ENCODE measurements at places on chromosomes 2 and 18.

GRCh38 chr2:17756668-17757067 lies 2.7 kb downstream of the GEN1 start:
- DNase-seq, result no peak

DNA sequence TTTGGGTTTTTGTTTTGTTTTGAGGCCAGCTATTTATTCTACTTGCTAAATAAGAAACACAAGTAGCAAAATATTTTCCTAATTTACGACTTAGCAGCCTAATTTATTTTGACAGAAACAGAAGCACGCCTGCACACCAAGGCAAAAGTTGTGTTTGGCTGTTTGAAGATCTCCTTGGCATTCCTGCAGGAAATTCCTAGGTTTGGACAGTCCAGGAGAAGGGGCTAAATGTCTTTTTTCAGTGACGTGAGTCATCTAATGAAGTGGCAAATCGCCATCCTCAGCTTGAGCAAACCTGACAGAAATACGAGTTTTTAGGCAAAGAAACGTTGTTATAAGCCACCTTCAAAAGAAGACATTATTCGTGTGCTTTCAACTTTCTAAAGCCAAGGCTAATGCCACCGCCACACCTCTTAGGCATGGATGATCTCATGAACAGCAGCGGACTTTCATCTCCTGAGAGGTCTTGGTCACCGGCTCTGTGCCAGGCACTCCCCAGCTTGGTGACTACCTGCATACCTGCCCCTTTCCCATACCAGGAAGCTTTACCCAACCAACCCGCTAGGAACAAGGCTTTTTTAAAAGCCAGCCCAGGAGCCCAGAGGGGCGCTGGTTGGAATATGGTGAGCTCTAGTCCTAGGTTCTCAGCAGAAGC lies 30.9 kb downstream of the STK39 start:
- no peak for DNase-seq

DNA sequence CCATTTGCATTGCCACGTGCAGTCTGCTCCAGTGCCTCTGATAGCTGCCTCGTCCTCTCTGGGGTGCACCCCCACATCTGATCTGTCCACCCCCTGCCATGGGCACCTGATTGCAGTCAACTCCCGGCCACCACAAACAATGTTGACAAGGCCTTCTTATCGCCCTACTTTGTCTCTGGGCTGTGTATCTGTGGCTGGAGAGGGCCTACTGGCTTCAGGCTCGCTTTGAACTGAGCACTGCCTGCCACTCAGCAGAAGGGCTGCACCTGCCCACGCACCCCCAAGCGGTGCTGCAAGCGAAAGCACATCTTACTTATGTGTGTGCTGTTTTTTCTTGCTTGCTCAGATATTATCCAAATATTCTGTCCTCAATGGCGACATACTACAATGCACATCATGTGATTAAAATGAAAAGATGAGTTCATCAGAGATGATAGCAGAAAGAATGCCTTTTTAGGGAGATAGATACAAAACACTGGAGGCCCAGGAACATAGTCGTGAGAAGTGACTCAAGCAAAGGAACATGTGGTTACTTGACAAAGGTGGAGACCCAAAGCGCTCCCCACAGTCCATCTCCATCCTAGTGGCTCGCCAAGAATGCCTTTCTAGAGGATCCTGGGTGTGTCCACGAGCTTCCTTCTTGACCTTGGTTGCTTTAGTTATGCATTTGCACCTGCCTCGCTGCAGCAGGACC lies 28.8 kb downstream of the FBLN7 start:
- DNase-seq, result no peak

DNA sequence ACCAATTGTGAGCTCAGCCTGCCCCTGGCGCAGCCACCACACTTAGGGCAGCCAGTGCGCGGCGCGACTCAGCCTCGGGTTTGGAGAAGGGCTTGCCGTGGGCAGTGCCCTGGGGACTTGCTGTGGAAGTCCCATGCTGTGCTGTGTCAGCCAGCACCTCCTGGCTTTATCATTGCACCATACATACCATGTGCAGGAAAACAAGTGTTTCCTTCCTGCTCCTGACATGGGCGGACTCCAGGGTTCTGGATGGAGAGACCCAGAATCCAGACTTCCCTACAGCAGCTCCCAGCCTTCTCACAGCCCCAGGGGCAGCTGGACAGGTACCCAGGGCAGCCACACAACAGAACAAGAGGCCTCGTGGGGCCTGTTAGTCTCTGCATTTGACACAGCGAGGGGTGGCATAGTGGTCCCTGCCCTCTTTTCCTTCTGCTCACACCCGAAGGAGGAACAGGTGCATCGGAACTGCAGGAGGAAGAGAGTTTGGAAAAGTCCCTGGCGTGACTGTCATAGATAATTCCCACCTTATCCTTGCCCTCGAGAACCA lies 54.2 kb downstream of the SDC1 start:
- no peak for DNase-seq

DNA sequence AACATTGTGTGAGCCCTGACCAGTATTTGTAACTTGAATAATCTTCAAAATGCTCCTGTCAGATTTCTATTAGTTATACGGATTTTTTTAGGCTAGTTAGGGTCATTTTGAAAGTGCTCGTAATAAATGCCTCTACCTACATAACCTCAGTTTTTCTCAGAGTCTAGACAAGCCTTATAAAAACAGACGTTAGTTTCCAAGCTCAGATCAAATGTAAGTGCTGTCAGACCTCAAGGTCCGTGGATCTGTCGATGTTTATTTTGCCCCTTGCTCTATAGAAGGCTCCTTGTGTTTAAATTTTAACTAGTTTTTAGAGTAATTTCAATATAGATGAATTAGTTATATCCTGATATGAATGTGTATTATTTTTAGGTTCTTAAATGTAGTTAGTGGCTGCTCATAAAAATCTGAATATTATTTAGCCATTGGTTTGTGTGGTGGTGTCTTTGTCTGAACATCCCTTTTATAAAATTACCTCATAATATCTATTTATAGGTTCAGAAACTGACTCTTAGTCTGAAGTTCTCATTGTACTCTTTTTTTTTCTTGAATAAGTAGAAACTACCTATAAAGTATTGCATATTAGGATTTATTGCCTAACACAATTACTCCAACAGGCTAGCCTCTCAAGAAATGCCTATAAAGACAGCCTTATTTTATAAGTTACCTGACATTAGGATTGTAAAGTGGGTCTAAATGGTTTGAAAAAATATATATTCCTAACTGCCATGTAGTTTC lies 71.1 kb downstream of the MTA3 start:
- no peak for DNase-seq

DNA sequence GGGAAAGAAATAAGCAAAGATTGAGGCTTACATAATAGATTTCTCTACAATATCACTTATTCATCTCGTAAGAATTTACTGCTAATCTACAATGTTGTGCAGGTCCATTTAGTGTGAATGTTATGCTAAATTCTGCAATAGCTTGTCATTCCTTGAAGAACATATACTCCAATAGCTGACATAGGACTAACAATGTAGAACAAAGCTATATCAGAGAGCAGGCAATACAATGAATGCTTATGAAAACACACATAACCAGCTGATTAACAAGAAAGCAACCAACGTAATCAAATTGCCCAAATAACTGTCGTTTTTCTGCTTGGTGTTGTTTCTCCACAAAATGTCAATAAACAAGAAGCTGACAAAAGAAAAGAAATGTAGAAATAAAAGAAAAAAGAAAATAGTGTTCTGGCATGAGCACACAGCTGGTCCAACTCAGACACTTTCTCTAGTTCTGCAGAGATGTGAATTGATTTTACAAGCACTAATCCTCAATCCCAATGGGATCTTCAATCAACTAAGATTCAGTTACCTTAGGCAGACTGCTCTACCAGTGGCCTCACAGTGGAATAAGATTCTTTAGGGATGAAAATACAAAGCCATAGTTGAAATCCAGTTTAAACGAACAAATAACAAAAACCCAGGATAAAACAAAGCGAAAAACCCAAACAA lies 1024.7 kb upstream of the PIK3C3 start:
- no peak for DNase-seq

- DNase-seq, result no peak
Observed at GRCh38 chr2:23803965-23804542, 122.9 kb downstream of the ATAD2B start.

DNA sequence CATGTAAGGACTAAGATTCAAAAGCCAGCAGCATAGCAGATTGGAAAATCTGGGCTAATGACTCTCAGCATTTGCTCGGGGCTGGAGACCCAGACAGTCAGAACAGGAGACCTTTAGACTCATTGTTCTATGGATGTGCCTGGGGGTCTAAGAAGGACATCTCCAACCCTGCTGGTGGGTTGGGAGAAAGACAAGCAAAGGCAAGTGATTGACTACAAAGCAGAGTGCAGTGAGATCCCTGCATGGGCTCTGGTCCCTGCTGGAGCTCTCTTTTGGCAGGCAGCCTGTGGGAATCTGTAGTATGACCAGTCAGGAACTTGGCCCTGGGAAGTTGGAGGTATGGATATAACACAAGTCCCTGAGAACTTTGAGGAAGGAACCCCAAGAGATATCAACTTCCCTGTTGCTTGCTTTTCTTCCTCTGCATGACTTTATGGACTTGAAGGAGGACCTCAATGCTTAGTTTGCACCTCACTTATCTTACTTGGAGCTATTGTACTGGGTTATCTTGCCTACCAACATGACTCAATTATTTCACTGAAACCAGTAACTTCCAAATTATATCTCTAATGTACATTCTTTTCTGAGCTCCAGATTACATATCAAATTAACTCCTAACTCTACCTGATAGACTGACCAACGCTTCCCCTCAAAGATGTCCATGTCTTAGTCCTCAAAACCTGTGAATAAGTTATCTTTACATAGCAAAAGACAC lies 236.0 kb downstream of the CYRIA start:
- DNase-seq, result no peak

DNA sequence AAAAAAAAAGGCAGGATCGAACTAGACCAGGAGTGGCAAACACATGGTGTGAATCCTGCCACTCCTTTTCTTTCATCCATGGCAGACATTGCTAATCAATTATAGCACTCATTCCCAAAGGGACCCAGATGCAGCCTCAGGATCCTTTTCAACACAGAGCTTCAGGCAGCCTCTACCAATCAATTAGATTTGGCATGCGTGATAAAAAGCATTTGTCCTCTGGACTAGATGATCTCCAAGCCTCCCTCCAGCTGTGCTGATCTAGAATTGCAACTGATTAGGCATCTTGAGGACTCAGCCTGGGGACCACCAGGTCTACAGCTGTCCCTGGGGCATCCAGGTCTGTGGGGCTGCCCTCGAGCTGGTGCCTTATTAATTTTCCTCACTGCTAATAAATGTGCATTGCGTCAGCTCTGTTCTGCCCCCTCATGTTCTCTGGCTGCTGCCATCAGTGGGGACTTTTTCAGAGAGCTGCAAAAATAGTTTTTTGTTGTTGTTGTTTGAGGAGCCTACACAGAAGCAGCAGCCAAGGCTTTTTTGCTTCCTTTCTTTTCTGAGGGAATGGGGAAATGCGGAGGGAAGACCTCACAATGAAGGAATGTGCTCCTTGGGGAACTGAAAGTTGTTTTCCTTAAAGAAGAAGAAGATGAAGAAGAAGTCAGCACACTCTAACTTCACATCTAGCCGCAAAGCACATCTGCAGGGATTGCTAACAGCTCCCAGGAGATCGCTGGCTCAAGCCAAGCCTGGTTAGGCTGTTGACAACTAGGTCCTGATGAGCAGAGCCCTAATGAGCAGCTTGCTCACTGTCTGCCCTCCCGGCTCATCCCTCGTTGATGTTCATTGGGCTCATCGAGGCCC lies 8.8 kb upstream of the ATOH8 start:
- no peak for DNase-seq

Data from CD14-positive monocyte (primary cell).